NAMALWA (cell line): ENCODE measurements at places on chromosomes 11 and 22.
A peak's percentile ranks its signal among the peaks of the same experiment; 100 is the strongest.

- no peak for DNase-seq
Measured at GRCh38 chr11:35029979-35030682, 108.8 kb upstream of the CD44 start.

DNA sequence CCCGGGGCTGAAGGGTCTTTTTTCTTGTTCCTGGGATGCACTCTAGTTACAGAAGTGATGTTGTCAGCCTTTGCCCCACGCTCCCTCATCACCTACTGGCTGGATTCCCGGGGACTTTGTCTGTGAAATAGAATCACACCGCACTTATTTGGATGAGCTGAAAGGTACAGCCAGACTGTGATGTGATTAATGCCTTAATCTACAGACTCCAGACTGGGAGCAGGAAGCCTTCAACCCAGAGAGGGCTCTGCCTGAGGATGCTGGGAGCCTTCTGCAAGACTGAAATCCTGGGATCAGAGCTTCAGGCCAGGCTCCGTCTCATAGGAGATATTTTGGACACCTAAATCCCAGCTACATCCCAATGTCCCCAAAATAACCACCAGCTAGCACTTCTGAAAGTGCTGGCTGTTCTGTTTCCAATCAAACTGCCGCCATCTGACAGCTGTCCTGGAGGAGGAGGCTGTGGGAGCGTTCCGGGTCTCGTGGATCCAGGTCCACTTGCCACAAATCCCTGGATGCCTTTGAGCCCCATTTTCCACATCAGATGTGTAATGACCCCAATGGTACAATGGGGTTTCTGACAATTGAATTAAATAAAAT lies 688.5 kb downstream of the TBC1D22A start:
- DNase-seq, result no peak

DNA sequence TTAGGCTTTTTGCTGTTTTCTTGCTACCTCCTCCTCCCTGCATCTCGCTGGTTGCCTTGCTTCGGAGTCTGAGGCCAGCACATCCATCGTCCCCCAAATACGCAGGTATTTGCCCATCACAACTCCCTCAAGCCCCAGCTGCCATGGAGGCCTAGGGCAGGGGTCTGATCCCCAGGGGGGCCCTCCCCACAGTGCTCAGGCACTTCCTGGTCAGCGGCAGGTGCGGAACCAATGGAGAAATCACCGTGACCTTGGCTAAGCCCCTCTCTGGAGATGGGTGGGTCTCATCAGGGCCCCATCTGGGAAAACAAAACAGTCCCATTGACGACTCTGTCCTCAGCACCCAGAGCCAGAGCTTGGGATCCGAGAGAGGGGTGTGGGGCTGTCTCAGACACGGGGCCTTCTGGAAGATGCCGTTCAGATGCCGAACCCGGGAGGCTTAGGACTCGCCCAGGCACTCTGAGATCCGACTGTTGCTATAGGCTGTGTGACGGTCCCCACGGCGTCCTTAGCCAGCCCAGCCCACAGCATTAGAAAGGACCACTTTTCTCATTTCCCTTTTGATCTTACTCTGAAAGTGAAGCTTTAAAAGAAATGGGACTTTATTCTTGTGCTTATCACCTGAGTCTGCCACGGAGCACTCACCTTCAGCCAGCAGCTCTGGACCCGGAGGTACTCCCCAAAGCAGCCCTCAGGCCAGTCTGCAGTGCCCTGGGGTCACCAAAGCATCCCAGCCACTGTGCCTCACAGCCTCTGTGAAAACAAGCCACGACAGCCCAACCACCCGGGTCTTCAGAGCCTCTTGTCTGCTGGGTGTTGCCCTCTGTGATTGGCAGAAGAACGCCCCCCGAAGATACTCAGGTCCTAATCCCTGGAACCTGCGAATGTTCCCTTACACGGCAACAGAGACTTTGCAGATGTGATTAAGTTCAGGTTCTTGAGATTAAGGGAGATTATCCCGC lies 61.2 kb upstream of the SLC22A12 start:
- no peak for DNase-seq

- DNase-seq, result no peak
Measured at GRCh38 chr11:74683279-74683871, 47.9 kb downstream of the CHRDL2 start.

GRCh38 chr11:66787934-66788758 lies 55.1 kb upstream of the RCE1 start:
- DNase-seq, result no peak

- DNase-seq, result no peak
Measured at GRCh38 chr22:19114984-19115552, 7.1 kb downstream of the DGCR2 start.

- DNase-seq, result no peak
Measured at GRCh38 chr11:67114275-67114896, 4.7 kb upstream of the KDM2A start.

DNA sequence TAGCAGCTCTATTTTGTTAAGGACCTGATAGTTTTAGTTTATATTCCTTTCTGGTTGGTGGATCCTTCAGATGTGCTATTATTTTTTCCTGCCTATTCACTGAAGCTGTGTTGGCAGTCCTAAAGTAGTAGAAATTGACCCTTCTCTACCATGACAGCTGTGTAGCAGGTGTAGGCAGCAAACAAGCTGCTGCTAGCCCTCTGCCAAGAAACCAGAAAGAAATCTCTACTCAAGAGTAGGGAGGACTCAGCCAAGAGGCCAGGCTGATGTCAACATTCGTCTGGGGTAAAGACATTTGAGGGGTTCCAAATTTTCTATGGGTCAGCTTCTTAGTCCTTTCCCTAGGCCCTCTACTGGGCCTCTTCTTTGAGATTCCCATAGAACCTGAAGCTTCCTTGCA lies 51.2 kb downstream of the CSTF3 start:
- no peak for DNase-seq

DNA sequence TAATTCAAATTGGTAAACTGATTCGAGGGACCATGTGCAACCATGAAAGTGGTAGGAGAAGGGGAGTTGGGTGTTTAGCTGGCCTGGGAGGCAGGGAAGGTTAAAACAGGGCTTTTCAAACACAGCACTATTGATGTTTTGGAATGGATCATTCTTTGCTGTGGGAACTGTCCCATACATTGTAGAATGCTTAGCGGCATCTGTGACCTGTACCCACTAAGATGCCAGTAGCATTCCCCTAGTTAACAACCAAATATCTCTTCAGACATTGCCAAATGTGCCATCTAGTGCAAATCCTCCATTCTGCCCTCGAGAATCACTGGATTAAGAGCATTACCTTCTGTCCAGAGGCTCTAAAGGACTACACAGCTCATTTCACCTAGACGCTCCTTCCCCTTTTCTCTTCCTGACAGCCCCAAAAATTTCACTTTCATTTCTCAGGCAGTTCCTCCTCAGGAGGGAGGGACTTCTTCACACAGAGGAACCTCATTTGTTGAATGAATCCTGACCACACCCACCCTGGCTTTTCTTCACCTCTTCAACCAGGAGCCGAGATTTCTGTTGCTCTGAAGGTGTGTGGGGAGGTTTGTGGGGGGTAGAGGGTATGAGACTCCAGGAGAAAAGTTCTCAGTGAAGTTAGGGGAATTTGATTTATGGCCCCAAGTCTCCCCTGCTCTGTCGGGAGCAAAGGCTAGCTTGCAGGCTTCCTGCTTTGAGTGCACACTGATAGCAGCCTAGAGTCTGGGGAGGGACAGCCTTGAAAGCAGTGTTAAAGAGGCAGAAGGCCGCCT lies at the start of gene TRIM34:
TRIM34 (plus strand) TSS at position 513 of the 791 bp plus-strand sequence. CDS start 7,331 bp downstream, outside the sequence.
- peak; percentile 95 for DNase-seq

- no peak for DNase-seq
Measured at GRCh38 chr11:8285228-8285627, 21.6 kb upstream of the LMO1 start.

DNA sequence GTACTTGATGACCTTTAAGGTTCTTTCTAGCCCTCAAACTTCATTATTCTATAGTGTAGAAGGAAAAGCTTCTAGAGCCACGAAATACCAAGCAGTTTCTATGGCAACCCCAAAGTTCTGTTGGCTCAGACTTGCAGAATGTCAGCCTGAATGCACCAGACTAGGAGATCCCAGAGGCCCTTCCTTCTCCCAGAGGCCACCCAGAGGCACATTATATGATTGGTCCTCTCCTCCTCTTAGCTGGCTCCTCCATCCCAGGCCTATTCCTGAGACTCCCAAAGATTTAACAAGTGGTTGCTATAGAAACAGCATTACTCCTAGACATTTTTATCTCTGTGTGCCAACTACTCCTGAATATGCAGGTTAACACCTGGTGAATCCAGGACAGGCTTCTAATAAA lies 69.2 kb upstream of the CCDC90B start:
- DNase-seq, result no peak

DNA sequence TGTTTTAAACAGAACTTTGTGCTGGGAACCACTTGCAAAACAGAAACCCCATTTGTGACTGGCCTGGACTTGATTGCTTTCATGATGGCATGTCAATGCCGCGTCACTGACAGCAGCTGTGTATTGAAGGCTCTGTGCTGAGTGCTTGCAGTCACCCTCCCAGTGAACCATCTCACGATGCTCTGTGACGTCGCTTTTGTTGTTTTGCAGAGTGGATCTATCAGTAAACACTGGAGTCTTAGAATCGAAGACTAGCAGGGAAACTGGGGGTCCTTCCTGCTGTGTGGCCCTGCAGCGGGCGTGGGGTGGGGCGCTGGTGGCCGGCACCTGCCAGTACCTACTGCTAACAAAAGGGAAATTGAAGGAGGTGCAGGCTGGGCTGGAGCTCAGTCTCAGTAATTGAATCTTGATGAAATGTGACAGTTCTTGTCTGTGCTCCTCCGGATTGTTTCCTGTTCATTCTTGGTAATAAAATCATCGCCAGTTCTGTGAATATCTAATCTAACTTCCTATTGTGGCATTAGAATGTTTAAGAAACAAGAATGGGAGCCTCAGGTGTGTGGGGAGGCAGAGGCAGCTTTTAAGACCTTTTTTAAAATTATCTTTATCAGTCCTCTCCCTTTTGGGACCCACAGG lies 50.5 kb upstream of the PARVG start:
- no peak for DNase-seq

DNA sequence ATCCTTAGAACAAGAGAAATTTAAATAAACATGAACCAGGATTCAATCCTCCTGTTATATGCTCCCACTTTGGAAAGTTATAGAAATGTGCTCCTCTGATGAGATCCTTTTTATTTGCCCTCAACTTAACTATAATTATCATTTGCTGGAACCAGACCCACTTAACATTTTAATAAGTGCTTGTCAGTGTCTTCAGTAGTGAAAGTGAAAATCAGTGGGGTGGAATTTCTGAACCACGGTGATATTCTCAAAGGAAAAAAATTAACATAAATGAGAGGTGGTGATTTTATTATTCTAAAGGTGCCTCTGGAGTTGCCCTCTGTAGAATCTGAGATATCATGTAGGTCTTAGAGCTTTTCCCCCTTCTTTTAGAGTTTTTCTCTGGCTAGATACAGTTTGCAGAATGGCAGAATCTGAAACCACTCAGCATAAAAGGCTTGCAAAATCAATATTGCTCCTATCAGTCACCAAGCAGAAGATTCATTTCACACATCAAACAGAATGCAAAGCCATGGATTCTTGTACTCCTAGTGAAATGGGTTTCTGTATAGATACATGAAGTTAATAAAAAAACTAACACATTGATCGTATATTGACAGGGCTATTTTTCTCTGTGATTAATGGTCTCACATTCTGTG lies 213.2 kb downstream of the LUZP2 start:
- DNase-seq, result no peak

DNA sequence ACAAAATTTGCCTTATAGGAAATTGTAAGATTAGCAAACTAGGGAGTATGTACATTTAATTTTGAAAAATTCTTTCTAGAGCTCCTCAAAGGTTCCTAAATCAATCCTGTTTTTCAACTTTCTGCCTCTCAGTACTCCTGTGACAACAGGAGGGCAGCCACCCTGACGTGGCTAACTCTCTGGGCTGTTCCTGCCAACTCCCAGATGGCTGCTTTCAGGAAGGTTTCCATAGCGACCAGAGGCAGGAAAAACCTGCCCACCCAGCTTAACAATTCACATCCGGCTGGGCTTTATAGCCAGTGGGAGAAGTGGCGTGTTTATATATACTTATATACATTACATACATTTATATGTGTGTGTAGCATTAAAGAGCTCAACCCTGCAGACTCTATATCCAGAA lies 26.5 kb downstream of the SGSM3 start:
- DNase-seq, result no peak

- no peak for DNase-seq
Measured at GRCh38 chr22:33561149-33561807, 359.0 kb downstream of the LARGE1 start.

DNA sequence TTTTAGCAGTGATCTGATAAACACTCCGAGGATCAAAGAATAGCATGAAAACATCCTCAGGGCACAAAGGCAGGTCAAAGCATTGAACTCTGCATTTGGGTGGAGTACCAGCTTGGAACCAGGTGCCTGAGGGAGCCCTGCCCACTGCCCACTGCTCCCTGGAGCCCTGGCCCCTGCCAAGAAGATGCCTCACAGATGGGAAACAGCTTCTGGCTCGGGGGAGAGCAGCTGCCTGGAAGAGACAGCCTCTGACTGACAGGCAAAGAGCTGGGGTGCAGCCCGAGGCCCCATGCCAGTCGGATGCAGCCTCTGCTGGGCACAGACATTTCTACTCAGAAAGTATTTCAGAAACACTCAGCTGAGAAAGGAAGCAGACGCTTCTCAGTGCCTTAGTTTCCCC lies 13.2 kb downstream of the LMO1 start:
- no peak for DNase-seq

DNA sequence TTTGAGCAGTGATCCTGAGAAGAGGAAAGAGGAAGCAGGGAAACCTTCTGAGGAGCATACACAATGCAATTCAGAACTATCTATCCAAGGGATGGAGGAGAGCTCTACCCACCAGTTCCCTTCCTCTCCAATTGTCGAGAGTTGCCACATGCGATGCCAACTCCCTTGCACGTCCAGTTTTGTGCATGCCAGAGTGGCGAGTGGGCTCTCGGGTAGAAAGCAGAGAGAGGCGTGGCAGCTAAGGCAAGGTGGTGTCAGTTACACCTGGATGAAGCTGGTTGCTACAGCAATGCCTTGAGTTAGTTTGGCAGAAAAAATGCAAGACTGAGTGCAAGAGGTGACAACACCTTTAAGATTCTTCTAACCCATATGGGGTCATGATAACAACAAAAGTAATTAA lies 420.4 kb upstream of the CCDC90B start:
- no peak for DNase-seq

- no peak for DNase-seq
Measured at GRCh38 chr11:112223121-112223520, 3.1 kb upstream of the PTS start.

- no peak for DNase-seq
Measured at GRCh38 chr11:119578521-119579191, 150.3 kb downstream of the NECTIN1 start.

DNA sequence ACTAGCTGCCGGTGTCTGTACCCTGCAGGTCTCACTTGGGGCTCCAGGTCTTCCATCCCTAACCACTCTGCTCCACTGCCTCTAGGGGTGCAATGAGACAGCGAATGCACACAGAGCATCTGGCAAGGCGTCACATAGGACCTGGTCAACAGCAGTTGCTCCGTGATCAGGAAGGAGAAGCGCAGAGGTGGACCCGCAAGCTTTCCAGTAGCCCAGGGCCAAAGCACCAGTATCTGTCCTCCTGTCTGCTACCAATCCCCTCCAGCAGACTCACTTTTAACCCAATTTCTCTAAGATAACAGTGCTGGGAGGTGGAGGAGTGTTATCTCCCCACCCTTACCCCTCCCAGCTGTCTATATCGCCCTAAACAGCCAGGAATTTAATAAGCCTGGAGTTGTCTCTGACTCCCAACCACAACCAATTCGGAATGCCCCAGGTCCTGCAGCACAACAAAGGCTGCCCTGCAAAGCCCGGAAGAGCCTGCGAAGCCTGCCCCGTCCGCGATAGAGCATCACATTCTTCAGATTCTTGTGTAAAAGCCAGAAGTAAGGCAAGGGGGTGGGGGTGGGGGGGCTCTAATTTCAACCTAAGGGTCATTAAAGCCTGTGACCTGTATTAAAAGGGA lies 19.3 kb downstream of the MYH9 start:
- DNase-seq, result no peak

- no peak for DNase-seq
Measured at GRCh38 chr22:42807185-42807584, 49.9 kb downstream of the ARFGAP3 start.
